ENCODE measurements at places on chromosomes 7 and 10. TPM values are rescaled to one million over a fixed set of nuclear protein-coding genes. Genes with fewer than 3 reads are reported as not detected.

PSMC2 gene
- total RNA-seq: 115 TPM

FAM24B gene
- total RNA-seq: 0.47 TPM

HPSE2 gene
- total RNA-seq: 0.18 TPM

OAT gene
- total RNA-seq: 37.2 TPM

C7orf33 gene
- total RNA-seq: not detected

ZNF117 gene
- total RNA-seq: 9.4 TPM

MDFIC gene
- 21.8 TPM for total RNA-seq

ATOH7 gene
- not detected for total RNA-seq

SH3PXD2A gene
- 24.6 TPM for total RNA-seq

CLIP2 gene
- total RNA-seq: 10.6 TPM

PRKG1 gene
- total RNA-seq: 31.5 TPM

CALD1 gene
- total RNA-seq: 181 TPM

CALML3 gene
- not detected for total RNA-seq

MYH16 gene
- not detected for total RNA-seq

CCL24 gene
- total RNA-seq: not detected

FIGNL1 gene
- total RNA-seq: 4.6 TPM

PPP1R17 gene
- total RNA-seq: not detected

FZD8 gene
- 8.9 TPM for total RNA-seq

LRRC17 gene
- total RNA-seq: 5.9 TPM

PNLIPRP1 gene
- not detected for total RNA-seq

ANKRD61 gene
- total RNA-seq: 0.29 TPM

PRKRIP1 gene
- 19.7 TPM for total RNA-seq

FKBP6 gene
- not detected for total RNA-seq

OSBPL3 gene
- 8.8 TPM for total RNA-seq

STOX1 gene
- 0.68 TPM for total RNA-seq

ITPRID1 gene
- total RNA-seq: not detected

CPN1 gene
- not detected for total RNA-seq

GPER1 gene
- total RNA-seq: 7.6 TPM

PDK4 gene
- 129 TPM for total RNA-seq

FXYD4 gene
- not detected for total RNA-seq

NPFFR1 gene
- total RNA-seq: 0.05 TPM

OR9A2 gene
- not detected for total RNA-seq

DNAH11 gene
- total RNA-seq: 3.6 TPM

EIF4H gene
- total RNA-seq: 219 TPM

CCL26 gene
- 3.2 TPM for total RNA-seq

ZNF365 gene
- total RNA-seq: 3.7 TPM

C10orf95 gene
- total RNA-seq: not detected

CRYGN gene
- total RNA-seq: 0.24 TPM

MEPCE gene
- 20.9 TPM for total RNA-seq

PHKG1 gene
- total RNA-seq: 25.3 TPM

SUN1 gene
- total RNA-seq: 124 TPM

RINT1 gene
- 13.8 TPM for total RNA-seq

FRAT2 gene
- total RNA-seq: 4.9 TPM

MYO3A gene
- total RNA-seq: not detected

CCZ1 gene
- total RNA-seq: 72.3 TPM

ANXA8L1 gene
- 2.4 TPM for total RNA-seq
